ENCODE measurements at places on chromosomes 11 and 22.
A peak's percentile ranks its signal among the peaks of the same experiment; 100 is the strongest.

DNA sequence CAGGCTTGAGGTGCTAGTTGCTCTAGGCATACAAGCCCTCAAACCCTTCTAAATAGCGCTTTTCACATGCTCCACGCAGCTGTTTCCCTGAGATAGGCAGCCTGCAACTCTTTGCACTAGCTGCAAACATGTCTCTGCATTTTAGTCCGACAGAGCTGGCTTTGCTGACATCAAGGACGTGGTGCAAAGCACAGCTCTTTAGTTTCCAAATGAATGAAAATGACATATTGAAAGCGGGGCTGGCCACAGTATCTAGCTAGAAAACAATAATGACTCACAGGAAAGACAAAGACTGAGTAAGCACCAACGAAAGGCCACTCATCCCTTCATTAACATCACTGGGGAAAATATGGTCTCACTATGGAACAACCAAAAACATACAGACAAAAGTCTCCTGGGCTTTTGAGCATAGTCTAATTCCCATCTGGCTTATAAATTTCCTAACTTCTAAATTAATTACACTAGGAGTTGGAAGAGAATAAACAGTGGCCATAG, 15.3 kb upstream of the ZC3H12C start:
- DNase-seq: no peak

- DNase-seq: no peak
These were observed 2.1 kb downstream of the CCDC73 start for GRCh38 chr11:32792111-32792947.

DNA sequence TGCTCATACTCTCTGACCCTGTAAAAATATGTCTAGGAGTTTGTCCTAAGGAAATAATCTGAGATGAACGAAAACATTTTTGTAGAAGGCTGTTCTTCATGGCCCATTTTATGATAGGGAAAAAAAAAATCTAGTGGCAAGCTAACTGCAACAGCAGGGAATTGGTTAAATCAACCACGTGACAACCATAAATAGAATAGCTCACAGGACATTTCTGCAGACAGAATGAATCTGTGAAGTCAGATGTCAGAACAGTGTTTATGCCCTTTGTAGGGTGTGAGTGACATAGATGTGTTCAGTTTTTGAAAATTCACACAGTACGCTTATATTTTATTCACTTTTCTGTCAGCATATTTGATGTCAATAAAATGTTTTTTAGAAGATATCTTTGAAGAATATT, 16.1 kb downstream of the ARHGAP1 start:
- DNase-seq: no peak

DNA sequence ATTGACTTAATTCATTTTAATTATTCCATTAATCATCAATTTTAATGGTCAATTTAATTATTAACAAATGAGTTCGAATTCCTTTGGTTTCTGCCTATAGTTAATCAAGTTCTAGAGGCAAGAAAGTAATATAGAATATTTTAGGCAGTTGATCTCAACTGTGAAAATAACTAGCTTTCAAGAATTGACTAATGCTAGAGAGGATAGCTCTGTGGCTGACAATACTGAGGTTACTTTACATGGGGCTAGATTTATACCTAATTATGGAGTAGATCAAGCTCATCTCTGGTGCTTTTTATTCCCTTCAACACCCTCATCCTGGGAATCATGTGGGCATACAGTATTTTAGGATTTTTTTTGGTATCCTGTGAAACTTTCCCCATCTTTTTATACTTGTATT, 259.4 kb downstream of the GRM5 start:
- DNase-seq: no peak

DNA sequence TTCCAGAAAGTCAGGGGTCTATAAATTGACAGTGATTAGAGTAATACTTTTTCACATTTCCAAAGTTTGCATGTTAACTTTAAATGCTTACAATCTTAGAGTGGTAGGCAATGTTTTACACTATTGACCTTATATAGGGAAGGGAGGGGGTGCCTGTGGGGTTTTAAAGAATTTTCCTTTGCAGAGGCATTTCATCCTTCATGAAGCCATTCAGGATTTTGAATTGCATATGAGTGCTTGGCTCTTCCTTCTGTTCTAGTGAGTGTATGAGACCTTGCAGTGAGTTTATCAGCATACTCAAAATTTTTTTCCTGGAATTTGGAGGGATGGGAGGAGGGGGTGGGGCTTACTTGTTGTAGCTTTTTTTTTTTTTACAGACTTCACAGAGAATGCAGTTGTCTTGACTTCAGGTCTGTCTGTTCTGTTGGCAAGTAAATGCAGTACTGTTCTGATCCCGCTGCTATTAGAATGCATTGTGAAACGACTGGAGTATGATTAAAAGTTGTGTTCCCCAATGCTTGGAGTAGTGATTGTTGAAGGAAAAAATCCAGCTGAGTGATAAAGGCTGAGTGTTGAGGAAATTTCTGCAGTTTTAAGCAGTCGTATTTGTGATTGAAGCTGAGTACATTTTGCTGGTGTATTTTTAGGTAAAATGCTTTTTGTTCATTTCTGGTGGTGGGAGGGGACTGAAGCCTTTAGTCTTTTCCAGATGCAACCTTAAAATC, 5.3 kb downstream of the MALAT1 start:
- DNase-seq: no peak

DNA sequence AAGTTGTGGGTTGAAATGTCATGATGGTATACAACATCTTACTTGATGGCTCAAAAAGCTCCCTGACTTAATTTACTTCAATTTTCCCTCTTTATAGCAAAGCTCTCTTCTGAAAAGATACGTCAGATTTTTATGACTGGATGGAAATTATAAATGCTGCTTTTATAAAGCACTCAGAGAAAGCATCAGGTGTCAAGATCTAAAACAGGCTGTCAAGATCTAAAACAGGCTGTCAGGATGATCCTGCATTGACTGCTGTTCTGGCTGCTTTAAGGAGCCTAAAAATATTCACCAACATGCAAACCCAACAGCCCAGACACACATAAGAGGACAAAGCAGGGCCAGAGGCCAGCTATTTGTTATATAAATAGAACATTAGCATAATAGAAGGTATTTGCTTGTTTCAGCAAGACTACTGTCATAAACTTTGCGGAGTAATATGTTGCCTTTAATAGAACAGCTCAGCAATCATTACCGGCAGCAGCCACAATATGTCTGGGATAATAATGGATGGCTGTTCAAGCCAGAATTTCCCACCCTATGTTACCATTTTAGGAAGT, 77.3 kb upstream of the ANO5 start:
- no peak for DNase-seq

- no peak for DNase-seq
These were observed 115.4 kb downstream of the ZBTB16 start for GRCh38 chr11:114174712-114175495.

GRCh38 chr11:112748713-112749543, 212.3 kb upstream of the NCAM1 start:
- DNase-seq: no peak

DNA sequence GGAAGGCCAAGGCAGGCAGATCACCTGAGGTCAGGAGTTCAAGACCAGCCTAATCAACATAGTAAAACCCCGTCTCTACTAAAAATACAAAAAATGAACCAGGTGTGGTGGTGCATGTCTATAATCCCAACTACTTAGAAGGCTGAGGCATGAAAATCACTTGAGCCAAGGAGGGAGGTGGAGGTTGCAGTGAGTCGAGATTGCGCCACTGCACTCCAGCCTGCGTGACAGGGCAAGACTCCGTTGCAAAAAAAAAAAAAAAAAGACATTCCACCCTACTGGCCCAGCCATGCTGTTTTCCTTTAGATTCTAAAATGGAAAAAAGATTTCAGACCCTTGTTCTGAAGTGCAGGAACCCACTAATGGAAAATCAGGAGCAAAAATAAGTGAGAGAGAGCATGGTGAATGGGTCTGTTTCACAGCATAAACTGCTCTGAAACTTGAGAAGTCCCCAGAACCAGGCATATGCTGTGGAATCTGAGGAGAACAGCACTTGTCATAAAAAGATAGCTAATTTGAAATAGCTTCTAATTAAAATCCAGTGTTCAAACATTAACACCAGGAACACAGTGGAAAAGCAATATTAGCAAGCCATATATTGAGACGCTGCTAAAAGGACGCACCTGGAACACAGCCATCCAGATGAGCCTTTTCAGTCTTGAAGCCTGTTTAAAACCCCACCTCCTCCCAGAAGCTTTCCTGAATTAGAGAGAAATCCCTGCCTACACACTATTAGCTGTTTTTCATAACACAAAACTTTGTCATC, 66.3 kb upstream of the CHRM4 start:
- no peak for DNase-seq

- DNase-seq: no peak
These were observed 33.9 kb downstream of the MMP20 start for GRCh38 chr11:102591160-102591718.

DNA sequence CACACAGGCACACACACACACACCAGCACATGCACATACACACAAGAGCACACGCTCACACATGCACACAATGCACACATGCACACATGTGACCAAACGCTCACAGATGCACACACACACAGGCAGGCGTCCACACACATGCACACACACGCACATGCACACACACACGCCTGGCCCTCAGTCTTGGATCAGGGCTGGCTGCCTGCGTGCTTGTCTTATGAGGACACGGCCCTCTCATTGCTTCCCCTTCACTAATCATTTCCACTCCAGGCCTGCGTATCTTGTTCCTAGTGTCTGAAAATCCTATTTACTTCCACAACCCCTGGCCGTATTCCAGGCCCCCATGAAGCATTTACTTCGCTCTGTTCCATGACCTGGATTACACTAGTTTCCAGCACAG, 740.5 kb downstream of the BRD1 start:
- peak; percentile 78 for DNase-seq
